Hematopoietic multipotent progenitor cell treated with erythropoietin and hydrocortisone succinate and interleukin-3 and kit ligand, for 6 days (in vitro differentiated cells): ENCODE measurements at places on chromosomes 7 and 10.

DNA sequence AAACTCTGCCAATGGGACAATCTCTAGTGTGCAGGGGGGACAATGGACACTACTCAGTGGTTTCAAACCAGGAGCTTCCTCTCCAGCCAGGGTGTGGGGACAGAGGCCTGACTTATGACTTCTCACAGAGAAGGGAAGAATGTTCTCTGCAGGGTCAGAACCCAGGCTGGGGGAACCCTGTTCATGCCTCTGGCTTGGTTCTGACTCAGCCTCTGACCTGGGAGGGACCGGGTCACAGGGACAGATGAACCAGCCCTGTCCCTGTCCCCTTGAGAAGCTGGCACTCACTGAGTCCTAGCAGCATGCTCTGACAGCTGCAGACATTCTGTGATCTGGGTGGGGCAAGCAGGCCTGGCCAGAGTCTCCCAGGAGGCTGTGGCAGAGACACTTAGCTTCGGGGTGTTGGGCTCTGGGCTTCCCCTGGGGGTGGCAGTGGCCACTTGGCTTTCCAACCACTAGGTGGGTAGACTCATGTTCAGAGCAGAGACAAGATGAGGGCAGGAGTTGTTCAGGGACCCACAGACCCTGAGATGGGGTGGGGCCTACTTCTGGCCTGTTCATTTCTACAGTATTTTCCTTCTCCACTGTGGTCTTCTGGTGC lies 13.6 kb downstream of the TSPAN15 start:
- DNase-seq: no peak

GRCh38 chr7:150514748-150515222 lies at the start of gene GIMAP7:
Gene GIMAP7, plus strand, starts transcription at chr7:150514872. Its CDS starts 5,103 bp downstream, at chr7:150519975.
- peak; percentile 31 for DNase-seq

- DNase-seq: no peak
Observed at GRCh38 chr10:31611161-31611560, 292.1 kb downstream of the ZEB1 start.

GRCh38 chr10:1561731-1562337 lies 175.5 kb downstream of the ADARB2 start:
- DNase-seq: no peak

- DNase-seq: no peak
Observed at GRCh38 chr7:45400680-45401079, 173.5 kb upstream of the ADCY1 start.

GRCh38 chr7:22430457-22430856 lies 69.5 kb downstream of the STEAP1B start:
- DNase-seq: no peak

- DNase-seq: peak; percentile 31
Observed at GRCh38 chr7:89072081-89072480, 276.5 kb upstream of the TEX47 start.

GRCh38 chr10:93379731-93380575 lies 102.2 kb downstream of the MYOF start:
- DNase-seq: no peak
